ENCODE measurements at places on chromosomes 4 and X. TPM values are rescaled to one million over a fixed set of nuclear protein-coding genes. Genes with fewer than 3 reads are reported as not detected.

Gene RPGR
- 82.8 TPM for total RNA-seq

Gene EFHC2
- total RNA-seq = 1.1 TPM

Gene AP1AR
- total RNA-seq = 23.7 TPM

DNA sequence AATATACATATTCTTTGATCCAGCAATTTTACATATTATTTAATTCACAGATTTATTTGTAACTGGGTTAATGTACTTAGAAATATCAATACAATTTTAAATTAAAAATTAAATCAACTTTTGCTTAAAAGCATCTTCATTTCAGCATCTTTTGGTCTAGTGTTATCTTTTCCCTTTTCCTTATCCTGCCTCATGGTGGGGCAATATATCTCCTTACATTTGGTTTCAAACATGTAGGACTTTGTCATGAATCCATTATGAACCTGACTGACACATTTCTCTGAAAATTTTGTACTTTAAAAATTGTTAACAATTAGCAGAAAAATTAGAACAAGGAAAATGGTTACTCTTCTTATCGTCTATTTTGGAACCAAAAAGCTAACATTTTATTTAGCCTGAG lies 42.8 kb upstream of the ANK2 start:
- no peak for DNase-seq

DNA sequence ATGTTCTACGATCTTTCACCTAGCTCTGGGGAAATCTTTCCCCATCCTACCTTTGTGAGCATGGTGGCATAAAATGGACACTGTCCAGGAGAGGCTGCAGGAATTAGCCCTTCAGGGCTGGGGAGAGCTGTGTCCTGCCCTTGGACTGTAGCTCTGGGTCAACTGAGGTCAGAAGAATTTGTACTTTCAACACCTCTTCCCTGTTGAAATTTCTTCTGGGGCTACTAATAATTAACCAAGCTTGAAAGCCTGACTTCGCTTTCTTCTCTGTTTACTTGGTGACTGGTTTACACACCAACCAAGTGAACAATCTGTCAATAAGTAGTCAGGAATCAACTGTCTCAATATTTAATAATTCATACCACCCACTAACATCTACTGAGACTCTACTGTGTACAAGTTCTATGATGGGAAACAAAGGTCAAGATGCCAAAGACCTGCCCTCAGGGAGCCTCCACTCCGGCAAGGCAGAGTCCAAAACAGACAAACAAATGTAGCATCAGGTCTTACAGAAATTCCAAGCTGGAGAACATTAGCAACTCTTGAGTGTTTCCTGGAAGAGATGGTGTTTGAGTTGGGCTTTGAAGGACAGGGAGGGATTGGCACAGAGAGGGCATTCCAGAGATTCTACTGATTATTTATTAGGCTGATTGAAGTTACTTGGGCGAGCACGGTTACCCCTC lies 113.1 kb downstream of the ENPP6 start:
- DNase-seq = peak; percentile 58

- DNase-seq = no peak
Observed at GRCh38 chr4:42416017-42416416, 18.7 kb downstream of the SHISA3 start.

- no peak for DNase-seq
Observed at GRCh38 chrX:39519030-39519488, 578.7 kb downstream of the BCOR start.

DNA sequence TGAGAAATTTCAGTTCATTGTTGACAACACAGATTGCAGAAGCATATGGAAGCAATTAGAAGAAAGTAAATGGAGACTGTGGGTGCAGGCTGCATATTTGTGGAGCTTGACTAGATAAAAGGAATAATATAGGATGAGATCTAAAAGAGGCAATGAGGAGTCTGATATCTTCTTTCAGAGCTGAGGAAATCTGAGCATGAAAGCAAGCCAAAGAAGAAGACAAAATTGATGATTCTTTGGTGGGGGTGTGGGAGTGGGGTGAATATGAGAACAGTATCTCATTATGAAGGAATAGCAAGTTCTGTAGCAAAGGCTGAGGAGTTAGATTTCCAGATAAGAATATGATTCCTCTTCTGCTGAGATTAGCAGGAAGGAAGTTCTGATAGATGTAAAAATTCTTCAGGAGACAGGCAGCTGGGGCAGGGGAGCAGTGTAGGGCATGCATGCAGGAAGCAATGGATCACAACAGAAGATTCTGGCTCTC lies 6.1 kb upstream of the PDHA2 start:
- no peak for DNase-seq

- no peak for DNase-seq
Observed at GRCh38 chrX:12979616-12980015, 4.7 kb downstream of the TMSB4X start.

DNA sequence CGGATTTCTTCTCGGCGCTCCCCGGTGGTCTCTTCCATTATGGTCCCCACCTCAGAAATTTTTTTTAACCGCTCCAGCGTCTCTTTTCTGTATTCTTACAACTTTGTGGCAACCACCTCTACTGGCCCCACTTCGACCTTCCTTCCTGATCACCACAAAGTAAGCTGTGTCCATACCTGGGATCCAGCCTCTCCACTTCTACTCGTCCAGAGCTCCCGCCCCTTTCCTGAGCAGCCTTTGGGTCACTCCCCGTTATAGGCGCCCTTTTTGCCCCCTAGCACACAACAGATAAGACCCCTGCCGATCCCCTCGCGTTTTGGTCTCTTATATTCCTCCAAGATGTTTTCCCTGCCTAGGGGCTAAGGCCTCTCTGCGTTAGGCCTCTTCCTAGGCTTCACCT lies 557 bp downstream of the PIGG start:
- DNase-seq = no peak

- DNase-seq = no peak
Observed at GRCh38 chr4:184816962-184817361, 8.8 kb downstream of the ACSL1 start.

DNA sequence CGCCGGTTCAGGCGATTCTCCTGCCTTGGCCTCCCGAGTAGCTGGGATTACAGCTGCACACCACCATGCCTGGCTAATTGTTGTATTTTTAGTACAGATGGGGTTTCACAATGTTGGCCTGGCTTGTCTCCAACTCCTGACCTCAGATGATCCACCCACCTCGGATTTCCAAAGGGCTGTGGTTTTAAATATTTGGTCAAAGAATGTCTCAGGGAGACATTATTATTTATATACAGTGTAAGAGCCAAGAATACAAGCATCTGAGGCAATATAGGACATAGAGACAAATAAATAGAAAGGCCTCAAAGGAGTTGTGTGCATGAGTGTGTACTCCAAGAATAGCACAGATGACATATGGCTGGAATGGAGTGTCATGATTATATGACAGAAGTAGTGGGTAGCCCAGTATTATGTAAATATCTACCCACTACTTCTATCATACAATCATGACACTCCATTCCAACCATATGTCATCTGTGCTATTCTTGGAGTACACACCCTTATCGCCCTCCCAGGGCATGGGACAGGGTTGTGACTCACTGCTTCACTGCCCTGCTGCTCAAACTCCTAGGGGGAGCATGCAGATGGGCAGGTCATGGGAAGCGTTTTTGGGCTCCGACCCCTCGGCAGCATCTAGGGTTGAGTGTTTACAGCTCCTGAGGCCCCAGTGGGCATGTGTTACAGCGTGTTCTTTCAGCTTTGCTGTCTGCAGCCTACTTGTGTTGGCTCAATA lies 1649.8 kb upstream of the PCDH10 start:
- no peak for DNase-seq

DNA sequence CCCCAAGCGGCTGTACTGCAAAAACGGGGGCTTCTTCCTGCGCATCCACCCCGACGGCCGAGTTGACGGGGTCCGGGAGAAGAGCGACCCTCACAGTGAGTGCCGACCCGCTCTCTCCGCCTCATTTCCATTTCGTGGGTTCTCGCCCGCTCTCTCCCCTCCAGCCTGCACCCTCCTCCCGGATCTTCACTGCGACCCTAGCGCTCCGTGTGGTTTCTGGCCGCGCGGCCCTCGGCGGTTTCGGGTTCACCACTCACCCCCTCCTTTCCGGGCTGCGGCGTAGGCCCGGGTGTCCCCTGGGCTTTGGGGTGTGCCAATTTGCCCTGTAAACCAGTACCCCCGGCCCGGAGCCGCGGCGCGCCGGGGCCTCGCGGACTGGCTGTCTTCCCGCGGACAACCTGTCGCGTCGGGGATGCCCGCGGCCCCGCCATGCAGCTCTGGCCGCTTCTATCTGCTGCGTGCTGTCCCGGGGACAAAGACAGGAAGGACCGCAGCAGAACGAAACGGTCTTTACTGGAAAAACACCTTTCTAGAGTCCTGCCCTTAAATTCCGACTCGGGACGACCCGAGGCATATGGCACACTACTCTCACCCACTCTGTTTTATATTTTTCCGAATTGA lies 737 bp downstream of the FGF2 start:
- DNase-seq = no peak

GRCh38 chrX:112738347-112739033 lies 58.8 kb upstream of the LHFPL1 start:
- no peak for DNase-seq

DNA sequence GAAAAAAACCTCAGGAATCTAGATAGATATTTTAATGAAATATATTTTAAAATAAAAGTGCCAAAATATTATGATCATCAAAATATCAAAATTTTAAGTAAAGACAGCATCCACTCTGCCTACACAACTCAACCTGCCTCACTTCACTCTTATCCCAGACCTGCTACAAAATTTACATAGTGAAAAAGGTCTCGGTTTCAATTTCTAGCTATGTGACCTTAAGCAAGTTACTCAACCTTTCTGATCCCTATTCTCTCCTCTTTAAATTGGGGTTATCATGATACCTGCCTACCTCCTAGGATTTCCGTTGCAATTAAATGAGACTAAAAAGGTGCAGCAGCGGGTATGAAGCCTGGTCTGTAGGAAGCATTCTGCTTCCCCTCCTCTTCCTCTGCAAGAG lies 72.9 kb downstream of the FAM114A1 start:
- DNase-seq = no peak

DNA sequence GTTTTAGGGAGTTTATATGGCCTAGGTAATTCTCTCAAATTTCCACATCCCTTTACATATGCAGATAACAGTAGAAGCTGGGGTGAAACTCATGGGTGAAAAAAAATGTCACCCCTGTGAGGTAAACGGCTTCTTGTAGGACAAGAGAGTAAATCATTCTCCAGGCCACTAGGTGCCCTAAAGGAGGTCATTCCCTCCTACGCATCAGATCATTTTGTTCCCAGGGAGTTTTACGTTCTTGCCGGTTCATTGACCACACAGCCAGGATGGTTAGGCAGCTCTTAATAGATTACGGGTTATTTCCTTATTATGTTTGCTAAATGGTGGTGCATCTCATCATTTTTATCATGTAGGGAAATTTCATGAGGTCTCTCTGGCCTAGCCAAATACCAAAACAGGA lies 225.8 kb upstream of the NOCT start:
- no peak for DNase-seq
